ENCODE measurements at places on chromosomes 16 and 17.

DNA sequence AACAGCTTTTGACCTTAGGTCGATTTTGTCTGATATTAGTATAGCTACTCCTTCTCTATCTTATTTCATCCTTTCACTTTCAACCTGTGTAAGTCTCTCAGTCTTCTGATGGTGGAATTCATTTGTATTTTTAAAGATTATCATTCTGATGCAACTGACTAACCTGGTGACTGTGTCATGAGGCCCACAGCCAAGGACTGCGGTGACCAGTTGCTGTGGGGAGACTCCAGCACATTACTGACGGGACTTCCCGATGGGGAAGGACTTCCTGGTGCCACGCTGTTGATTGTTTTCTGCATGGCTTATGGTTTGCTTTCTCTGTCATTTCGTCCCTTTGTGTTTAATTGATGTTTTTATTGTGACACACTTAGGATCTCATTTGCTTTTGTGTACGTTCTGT is 34.2 kb downstream of the RMI2 start:
- DNase-seq = no peak

- no peak for DNase-seq
Observed at GRCh38 chr17:80034791-80035686, 633 bp downstream of the TBC1D16 start.

DNA sequence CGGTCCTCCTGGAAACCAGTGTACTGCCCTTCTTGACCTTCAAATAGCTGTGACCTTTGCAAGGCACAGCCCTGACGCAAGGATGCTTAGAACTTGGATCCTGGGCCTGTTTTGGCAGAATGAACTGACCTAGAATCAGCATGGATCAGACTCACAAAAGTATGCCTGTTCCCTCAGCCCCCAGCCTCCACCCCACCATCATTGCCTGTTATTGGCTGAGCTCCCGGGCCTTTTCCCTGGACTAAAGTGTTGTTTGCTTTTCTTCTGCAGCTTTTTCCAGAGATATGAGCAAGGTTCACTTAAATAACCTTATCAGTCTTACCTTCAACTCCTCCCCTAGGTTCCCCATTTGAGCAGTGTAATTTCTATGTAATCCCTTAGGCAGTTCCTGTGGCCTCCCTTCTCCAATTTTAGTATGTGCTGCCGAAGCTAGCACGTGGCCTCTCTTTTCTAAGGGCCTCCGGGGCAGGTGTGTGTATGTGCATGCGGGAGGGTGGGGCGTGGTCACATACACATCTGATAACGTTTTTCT is 347.4 kb downstream of the MAF start:
- DNase-seq = no peak

DNA sequence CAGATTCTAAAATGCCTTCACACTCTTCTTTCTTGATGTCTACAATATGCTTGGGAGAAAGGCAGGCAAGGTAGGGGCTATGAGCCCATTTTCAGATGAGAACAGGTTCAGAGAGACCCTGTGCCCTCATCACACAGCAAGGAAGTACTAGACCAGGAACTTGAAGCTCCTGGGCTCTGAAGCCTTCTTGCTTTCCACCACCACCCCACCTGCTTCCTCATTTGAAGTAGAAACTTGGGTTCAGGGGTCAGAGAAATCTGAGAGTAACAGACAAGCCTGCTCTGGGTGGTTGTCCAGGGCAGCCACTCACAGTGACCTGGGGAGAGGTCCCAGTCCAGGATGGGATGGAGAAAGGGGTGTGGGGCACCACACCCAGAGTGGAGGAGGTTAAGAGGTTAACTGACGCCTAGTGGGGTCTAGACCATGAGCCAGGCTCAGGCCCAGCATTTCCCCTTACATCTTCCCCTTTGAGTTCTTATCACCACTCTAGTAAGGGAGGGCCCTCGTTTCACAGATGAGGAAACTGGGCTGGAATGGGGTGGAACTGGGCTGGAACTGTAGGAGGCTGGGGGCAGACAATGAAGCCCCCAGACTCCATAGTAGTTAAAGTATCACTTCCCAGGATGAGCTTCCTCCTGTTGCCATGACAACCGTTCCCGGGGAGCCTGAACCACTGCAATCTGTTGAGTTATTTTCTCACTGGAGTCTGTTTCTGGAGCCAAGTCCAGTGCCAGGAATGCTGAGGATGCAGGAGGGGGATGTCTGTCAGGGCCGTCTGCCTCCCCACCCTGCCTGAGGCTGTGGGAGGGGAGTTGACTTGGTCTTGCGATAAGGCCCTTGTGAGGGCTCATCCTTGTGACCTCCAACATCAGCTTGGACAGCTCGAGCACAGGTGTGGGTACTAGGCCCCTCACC is 16.2 kb upstream of the PHF12 start:
- DNase-seq = no peak

DNA sequence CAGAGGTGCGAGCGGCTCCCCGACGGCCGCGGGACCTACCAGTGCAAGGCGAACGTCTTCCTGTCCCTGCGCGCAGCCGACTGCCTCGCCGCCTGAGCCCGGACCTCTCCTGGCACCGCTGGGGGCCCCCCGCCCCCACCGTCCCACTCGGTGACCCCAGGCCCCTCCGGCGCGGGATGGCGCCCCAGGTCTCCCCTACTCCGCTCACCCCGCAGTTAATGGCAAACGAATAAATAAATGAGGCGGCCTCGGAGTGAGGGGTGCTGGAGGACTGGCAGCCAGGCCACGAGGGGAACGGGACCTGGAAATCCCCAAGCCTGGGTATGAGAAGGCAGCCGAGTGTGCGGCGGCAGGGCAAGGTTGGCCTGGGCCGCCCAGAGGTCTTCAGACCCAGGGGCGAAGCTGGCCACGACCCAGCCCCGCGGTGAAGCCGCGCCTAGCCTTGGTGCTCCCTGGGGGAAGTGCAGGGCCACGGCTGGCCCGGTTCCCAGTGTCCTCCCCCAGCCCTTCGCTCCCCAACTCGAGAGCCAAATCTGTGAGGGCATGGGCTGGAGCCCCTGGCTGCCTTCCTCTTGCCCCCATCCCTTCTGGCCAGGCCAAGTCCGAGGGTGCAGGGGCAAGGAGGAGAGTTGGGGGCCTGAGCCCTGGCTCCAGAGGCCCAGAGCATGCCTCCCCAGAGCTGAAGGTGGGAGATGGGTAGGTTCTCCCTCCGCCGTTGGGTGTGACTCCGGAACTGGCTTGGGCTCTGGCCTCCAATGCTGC is 796 bp downstream of the NPB start:
- DNase-seq = no peak

DNA sequence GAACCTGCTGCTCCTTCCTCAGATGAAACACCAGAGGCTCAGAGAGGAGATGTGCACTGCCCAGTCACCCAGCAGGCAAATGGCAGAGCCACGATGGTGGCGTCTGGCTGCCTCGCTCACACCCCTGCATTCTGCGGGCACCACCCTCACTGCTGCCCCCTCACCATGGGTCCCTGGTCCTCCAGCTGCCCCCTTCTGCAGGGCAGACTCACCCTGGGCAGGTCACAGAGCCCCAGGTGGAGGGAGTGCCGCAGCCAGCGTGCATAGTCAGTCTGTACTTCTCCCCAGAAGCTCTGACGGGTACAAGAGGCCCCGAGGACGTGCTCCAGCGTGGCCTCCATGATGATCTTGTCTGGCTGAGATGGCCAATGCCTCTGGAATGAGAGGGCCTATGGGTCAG is 52.9 kb downstream of the RMI2 start:
- DNase-seq = no peak

GRCh38 chr16:1057252-1057932 is 15.2 kb upstream of the SSTR5 start:
- no peak for DNase-seq

DNA sequence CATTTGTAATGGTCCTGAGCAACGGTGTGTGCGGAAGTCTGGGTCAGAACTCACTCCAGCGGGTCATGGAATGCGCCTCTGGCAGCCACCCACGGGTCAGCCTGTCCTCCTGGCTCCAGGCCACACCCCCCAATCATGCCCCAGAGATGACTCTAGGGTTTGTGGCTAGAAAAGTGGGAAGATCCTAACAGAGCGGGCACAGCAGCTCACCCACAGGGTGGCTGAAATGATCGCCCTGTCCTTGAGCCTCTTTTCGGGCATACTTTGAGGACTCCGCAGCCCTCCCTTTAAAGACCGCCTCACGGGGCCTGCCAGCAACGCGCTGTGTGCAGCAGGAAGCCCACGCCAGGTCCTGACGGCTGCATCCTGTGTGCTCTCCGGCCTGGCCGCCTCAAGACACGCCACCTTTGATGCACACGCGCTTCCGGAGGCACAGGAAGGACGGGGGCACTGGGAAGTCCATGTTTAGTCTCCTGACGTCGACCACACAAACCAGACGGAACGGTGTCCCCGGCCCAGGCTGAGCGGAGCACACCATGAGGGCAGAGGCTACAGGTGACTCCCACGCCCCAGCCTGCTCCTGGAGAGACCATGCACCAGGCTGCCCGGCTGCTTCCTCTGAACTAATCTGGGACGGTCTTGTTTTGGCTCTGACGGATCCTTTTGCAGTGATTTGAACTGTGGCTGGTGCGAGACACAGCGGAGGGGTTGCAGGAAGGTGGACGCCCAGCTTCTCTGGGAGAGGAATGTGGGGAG is 92.9 kb downstream of the TBC1D16 start:
- DNase-seq = no peak

DNA sequence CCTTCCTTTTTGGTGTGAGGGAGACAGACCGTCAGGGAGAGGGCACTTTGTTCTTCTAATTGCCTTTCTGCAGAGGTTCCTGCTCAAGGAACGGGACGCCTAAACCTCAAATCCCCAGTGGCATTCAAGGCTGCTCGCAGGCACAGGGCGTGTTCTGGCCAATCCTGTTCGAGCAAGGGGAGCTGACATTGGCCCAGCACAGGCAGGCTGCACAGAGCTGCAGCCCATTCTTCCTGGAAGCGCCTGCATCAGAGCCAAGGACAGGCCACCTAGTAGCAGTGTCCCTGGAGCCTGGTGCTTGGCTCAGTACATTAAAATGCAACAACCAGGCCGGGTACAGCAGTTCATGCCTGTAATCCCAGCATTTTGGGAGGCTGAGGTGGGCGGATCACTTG is 72.2 kb upstream of the CREBBP start:
- peak; percentile 90 for DNase-seq

GRCh38 chr16:89197033-89197632 is 3.2 kb downstream of the SLC22A31 start:
- no peak for DNase-seq

DNA sequence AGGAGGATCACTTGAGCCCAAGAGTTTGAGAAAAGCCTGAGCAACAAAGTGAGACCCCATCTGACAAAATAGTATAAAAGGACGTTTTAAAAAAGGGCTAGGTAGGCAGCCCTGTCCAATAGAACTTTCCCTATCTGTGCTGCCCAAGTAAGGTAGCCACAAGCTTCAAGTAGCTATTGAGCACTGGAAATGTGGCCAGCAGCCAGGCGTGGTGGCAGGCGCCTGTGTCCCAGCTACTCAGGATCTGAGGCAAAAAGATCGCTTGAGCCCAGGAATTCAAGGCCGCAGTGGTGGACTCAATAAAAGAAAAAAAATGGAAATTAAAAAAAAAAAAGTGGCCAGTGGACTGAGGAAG is 1.5 kb upstream of the NQO1 start:
- DNase-seq = no peak

GRCh38 chr17:31002047-31002446 is 31.2 kb downstream of the RNF135 start:
- no peak for DNase-seq

- no peak for DNase-seq
Observed at GRCh38 chr16:84292011-84292410, 2.7 kb upstream of the WFDC1 start.

GRCh38 chr17:68383443-68384321 is 73.6 kb downstream of the WIPI1 start:
- no peak for DNase-seq

GRCh38 chr17:72092710-72093322 is 28.0 kb upstream of the SOX9 start:
- peak; percentile 9 for DNase-seq

DNA sequence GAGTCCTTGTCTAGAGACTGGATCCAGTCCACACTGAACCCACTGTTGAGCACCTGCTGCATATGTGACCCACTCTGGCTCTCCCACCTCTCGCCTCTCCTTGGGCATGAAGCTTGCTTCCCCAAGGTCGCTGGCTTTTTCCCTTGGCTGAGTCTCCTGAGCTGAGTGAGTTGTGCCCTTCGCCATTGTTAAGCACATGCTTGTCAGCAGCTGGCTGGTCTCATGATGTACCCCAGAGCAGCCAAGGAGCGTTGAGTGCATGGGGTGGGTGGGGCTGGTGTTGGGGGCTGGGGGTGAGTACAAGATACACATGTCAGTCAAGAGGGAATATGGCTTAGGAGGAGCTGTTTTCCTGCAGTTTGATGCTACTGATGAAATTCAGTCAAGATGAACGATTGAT is 165.6 kb downstream of the SNX29 start:
- no peak for DNase-seq

- no peak for DNase-seq
Observed at GRCh38 chr17:17140590-17140980, 65.5 kb downstream of the PLD6 start.

DNA sequence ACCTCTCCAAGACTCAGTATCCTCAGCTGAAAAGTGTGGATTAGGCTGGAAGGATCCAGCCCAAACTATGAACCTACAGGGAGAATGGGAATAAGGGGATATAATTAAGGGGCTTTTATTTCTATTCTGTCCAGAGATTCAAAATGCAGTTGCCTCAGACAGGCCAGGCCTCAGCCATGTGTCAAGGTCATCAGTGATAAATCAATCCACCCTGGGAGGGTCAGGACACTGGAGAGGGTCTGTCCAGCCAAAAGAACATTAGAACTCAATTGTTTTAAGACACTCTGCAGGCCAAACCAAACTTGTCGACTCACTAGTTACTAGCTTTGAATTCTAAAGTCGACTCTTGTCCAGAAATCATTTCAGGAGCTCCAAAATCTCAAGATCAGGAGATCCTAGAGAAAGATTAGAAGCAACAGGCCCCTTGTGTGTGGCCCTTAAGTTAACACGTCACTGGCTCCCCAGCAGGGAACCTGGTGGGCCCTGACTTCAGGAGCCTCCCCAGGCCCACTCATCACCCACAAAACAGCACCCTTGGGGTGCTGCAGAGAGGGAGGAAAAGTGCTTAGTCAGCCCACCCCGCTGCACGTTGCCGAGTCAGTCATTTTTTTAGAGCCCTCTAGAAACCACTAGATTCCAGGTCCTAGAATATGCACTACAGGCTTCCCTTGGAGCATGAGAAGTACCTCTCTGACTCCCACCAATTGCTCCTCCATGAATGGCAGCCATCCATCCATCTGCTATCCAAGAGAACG is 156.8 kb downstream of the XYLT1 start:
- no peak for DNase-seq

DNA sequence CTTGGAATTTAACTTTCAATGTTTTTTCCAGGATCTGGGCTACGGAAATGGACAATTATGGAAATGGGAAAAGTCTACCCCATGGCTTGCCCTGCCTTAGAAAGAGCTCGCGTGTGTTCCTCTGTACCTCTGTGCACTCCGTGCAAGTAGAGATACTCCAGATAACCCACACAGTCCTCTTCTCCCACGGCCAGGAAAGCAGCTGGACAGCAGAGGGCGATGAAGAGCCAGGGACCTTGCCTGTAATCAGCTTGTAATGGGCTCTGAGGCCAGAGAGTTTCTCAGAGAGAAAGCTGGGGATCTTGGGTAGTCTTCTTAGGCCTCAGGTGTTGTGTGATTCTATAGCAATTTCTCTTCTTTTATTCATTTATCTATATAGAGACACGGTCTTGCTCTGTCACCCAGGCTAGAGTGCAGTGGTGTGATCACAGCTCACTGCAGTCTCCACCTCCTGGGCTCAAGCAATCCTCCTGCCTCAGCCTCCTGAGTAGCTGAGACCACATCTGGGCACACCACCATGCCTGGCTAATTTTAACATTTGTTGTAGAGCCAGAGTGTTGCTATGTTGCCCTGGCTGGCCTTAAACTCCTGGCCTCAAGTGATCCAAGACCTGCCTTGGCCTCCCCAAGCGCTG is 2.4 kb upstream of the SOCS7 start:
- peak; percentile 81 for DNase-seq
